A549 treated with GW870086 at 1 μM for 4 hours (cell line): ENCODE measurements at places on chromosomes 5 and 9. TPM values are rescaled to one million over a fixed set of nuclear protein-coding genes. Genes with fewer than 3 reads are reported as not detected.

The GFI1B gene
- not detected in 5 replicates for total RNA-seq

The CEL gene
- 0.46 to 0.71 TPM (median 0.63 TPM) in 5 replicates for total RNA-seq

The CDC14B gene
- 11.8 to 15.4 TPM (median 14.7 TPM) in 5 replicates for total RNA-seq

The PCDHB2 gene
- total RNA-seq: 3.3 to 4.1 TPM (median 3.4 TPM) in 5 replicates

The NTRK2 gene
- total RNA-seq: 0.01 TPM in 2 of 5 replicates, not detected in the others

The C9orf50 gene
- not detected in 5 replicates for total RNA-seq

The ITK gene
- total RNA-seq: 0.03 to 0.41 TPM (median 0.08 TPM) in 5 replicates

The PCDHGC5 gene
- 0.05 to 0.06 TPM in 2 of 5 replicates, not detected in the others for total RNA-seq

The SPZ1 gene
- total RNA-seq: not detected in 5 replicates

The WNT8A gene
- not detected in 5 replicates for total RNA-seq

The CCNJL gene
- 10.5 to 13.8 TPM (median 12.5 TPM) in 5 replicates for total RNA-seq

The MED27 gene
- 31.6 to 35.9 TPM (median 33.3 TPM) in 5 replicates for total RNA-seq
